ENCODE measurements at places on chromosomes 11 and 22.
A peak's percentile ranks its signal among the peaks of the same experiment; 100 is the strongest.

DNA sequence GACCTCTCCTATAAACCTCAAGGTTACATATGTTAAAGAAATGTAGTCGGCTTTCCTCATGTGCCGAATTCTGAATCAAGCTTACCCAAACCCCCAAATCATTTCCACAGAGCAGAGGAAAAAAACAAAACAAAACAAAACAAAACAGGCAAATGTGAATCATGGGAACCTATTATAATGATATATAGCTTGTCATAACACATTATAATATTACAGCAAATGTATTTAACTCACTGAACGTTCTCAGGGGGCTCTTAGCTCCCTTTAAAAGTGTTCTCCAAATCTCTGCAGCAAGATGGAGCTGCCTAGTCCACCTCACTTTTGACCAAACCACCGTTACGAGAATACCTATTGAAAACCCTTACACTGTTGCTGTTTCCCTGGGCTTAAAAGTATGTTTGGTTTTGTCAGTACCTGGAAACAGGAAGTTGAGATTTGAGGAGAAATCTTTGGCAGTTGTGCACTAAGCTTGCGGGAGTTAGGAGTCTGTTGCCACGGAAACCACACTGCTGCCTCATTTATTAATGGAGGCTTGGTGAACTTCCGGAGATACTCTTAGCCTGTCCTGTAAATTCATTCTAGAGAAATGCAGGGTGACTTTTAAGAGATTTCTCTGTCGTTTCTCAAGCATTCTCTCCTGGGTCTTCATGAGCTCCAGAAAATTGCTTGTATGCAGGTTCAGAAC lies 167.0 kb upstream of the RASSF10 start:
- peak; percentile 70 for DNase-seq

DNA sequence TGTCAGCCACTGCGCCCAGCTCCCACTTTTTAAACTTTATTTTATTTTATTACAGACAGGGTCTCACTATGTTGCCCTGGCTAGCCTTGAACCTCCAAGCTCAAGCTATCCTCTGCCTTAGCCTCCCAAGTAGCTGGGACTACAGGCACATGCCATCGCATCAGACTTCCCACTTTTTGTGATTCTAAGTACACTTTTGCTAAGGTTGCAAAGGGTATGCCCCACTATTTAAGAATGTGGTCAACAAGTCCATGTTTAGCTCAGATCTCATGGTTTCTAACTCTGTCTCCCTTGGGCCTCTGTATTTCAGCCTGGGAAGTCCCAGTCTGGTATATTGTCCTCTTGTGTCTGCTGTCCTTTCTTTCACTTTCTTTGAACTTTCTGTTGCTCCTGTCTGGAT lies 35.3 kb downstream of the EXPH5 start:
- no peak for DNase-seq

DNA sequence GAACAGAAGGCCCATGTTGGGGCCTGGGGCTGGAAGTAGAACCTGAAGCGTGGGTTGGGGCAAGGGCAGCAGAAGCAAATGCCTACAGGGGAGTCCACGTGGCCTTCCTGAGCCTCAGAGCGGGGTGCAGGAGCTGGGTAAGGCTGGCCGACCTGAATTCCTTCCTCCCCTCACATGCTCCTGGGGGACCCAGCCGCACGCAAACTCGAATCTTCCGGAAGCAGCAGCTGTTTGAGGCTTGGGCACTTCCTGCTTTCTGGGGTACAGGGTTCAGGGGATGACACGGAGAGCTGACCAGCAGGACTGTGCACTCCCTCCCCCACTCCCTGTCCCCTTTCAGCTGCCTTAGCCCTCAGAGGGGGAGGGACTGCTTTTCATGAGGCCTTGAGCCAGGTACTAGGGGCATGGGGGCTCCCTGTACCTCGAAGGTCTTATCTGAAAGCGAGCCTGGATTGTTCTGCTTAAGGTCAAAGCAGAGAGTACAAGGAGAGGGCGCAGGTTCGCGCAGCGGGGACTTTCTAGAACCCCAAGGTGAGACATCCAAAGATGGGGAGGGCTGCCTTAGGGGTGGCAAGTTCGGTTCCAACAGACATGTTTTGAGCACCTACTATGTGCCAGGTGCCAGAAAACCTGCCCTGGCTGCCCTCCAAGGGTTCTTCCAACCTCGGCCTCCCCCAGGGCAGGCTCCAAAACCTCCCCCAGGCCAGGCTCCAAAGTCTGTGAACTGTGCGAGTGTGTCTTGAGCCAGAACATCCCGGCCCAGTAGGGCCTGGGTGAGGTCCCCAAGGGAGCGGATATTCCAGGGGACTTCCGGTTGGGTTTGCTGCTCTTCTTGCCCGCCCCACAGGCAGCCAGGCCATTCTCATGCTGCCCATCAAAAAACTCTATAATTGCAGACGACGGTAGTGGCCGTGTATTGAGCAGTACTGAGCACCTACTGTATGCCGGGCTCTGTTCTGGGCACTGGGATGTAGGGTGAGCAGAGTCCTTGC lies 1.7 kb downstream of the NCF4 start:
- no peak for DNase-seq

DNA sequence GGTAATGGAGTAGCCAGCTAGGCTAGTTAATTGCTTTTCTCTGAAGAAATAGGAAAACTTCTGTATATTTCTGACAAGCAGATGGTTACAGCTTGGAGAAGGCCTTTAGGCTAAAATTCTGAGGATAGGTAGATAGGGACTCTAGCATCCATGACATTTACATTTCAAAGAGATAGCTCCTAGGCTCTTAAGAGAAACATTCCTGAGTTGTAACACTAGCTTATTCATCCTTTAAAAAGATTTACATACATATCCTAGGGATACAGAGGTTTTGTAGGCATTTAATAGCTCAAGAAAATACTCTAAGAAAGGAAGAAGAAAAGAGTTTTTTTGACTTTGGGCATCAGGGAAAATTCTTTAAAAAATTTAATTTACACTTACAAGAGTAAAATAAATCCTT lies 130.9 kb upstream of the CCDC179 start:
- no peak for DNase-seq

DNA sequence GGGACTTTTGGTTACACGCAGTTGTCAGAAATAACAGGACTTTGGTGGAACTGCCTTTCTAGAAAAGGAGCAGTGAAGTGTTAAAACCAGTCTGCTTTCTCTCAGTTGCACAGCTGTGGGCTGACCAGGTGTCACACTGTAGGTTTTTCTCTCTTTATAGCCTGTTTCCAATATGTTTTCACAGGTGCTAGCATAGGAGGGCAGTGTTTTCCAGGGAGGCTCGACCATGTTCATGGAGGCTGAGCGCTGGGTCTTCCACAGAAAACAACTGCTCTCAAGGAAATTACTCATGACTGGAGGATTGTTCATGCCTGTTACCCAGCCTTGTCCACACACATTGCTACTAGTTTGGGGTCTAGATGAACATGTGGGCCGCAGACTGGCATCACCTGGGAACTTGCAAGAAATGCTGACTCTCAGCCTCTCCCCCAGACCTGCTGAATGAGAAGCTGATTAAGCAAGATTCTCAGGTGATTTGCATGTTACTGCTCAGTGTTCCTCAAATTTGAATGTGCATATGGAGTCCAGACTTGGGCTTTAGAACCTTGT lies 157.7 kb downstream of the MAML2 start:
- no peak for DNase-seq

DNA sequence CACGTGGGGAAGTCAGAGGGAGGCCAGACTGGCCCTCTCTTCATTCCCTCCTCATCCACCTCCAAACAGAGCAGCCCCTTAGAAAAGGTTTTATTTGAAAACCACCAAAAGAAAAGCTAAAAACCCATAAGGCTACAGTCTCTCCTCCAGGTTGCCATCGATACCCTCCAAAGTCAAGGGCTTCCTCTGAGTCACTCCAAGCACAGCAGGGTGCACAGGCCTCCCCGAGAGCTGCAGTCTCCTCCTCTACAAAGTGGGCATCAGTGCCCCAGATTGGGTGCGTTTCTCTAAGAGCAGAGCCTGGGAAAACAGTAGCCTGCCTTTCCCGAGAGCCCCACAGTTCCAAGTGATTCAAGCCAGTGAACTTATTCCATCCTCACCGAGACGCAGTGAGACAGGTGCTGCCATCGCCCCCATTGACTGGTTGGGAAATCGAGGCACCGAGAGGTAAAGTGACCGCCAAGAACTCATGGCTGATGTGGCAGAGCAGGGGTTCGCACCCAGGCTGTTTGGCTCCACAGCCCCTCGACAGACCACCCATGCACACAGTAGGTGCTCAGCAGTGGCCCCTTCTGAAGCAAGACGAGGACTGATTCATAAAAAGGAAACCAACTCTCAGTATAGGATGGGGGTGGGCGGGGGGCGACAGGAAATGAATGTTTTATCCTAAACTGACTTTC lies 91.7 kb upstream of the SHISAL1 start:
- no peak for DNase-seq

GRCh38 chr11:70539360-70540095 lies 141.2 kb downstream of the CTTN start:
- no peak for DNase-seq

DNA sequence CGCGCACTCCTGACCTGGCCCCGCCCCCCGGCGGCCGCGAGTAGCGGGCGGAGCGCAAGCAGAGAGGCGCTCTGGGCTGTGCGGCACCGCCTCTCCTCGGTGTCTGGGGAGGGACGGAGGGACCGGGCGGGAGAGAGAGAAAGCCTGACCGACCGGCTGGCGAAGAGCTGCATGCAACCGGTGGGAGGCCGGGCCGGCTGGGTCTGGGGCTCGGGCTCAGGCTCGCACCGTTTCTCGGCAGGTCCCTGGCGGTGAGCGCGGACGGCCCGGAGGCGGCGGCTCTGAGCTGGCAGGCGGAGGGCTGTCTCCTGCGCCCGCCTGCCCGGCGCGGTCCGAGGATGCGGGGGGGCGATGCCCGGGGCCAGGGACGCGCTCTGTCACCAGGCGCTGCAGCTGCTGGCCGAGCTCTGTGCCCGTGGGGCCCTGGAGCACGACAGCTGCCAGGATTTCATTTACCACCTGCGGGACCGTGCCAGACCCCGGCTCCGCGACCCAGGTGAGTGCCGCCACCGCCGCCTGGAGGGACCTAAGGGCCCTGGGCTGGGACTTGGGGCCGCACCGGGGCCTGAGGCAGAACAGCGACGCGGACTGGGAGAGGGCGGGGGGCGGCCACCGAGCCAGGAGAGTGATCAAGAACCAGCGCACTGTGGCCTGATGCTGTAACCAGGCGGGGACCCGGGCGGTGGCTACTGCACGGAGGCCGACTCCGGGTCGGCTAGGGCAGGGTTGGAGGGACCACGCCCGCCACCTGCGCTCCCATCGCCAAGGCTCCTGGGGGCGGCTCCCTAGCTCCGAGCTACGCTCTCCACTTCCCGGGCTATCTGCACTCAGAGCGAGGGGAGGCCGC lies at the start of gene SYT9:
SYT9 (plus strand) TSS at position 69 of the 847 bp plus-strand sequence; CDS start at position 352, 283 bp downstream.
- DNase-seq, result peak; percentile 22

GRCh38 chr11:64428693-64429092 lies 69.7 kb downstream of the RPS6KA4 start:
- no peak for DNase-seq

GRCh38 chr11:60717956-60718355 lies 6.6 kb upstream of the MS4A18 start:
- DNase-seq, result no peak

DNA sequence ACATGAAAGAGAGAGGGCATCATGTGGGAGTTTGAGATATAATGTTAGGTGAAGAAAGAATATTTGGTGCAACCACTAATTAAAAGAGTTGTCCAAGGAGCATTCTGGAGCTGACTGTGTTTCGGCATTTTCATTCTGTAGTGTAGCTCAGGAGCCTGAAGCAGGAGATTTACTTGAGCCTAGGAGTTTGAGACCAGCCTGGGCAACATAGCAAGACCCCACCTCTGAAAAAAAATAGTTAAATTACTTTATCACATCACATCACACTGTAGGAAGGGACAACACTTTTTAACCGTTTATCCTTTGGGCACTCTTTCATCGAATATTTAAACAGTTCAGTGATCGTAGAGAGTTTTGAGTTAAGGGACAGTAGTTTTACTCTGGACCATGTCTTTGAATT lies 50.3 kb upstream of the SLC25A18 start:
- DNase-seq, result no peak

DNA sequence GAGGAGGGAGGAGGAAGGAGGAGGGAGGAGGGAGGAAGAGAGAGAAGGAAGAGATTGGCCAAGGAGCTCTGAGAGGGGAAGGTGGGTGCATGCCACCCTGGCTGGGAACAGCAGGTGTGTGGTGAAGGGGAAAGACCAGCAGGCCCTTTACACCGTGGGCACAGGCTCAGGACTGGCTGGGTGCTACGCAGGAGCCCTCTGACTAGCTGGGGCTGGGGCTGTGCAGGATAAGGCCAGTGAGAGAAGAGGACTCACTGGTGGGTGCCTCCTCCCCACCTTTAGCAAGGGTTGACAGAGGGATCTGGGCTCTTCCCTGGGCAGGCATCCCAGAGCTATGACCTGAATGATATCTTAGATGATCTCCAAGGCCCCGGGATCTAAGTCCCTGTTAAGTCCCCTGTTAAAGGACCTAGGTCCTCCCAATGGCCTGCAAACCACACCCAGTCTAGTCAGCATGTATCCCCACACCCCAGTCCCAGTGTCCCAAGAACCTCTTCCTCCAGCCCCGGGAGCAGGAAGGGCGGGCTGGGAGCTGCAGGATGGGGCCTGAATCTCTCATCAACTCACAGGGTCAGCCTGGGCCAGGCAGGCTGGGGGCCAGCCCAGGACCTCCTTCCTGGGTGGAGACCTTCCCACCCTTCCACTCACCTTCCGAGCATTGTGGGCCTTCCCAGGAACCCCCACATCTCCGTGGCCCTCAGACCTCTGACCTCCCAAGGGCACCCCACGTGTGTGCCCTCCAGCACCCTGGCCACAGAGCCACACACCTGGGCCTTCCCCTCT lies 55.4 kb downstream of the CDKN1C start:
- DNase-seq, result no peak

DNA sequence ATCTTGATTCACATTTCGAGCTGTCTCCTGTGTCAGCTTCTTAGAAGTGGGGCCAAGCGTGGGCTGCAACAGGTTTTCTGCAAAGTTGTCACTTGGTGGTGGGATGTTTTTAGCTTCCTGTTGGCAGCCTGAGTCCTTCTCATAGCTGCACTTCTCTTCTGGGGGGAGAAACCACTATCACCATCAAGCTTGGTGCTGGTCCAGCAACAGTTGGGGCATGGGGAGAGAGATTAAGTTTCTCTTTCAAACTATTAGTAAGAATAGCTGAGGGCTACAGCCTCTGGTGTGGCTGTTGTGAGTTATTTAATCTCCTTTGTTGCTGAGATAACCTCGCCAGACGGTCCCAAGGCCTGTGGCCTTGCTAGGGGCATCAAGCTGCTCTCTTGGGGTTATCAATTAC lies 123.3 kb upstream of the CRYBB3 start:
- DNase-seq, result no peak

GRCh38 chr11:360326-361280 lies 8.7 kb upstream of the B4GALNT4 start:
- no peak for DNase-seq

DNA sequence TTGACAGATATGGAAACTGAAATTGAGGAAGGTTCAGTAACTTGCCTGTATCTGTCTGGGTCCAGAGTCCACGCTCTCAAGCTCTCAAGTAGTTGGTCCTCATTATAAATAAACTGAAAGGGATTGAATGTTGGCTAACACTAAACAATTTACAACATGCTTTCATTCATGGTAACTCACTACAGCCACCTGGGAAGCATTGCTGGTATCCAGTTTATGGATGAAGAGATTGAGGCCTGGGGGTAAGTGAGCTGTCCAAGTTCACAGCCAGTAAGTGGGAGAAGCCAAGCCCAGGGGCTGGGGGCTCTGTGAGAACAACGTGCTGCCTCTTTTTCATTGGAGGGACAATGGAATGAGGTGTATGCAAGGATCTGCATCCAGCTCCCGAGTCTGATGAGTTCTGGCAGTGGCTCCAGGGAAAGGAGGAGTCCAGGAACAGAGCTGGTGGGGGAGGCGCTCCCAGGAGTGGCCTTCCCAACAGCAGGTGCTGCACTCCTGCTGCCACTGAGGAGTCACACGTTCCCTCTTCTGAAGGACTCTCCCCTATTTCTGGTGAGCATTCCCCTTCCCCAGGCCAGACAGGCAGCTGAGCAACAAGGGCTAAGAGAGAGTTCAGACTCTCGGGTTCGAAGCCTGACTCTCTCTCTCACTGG lies 175.8 kb downstream of the CSNK2A3 start:
- no peak for DNase-seq
